ENCODE measurements at places on chromosomes 11 and 22.

- peaks cover 3% of the 10 kb centered on the region for H3K4me1 ChIP-seq
- H3K36me3 ChIP-seq = no peaks in the 10 kb centered on the region
- H3K27ac ChIP-seq = no peak overlapping the region
- H3K27me3 ChIP-seq = no peaks in the 10 kb centered on the region
- H3K4me3 ChIP-seq = no peak overlapping the region
These were observed 44.4 kb upstream of the CLDN5 start for GRCh38 chr22:19568337-19569275.

DNA sequence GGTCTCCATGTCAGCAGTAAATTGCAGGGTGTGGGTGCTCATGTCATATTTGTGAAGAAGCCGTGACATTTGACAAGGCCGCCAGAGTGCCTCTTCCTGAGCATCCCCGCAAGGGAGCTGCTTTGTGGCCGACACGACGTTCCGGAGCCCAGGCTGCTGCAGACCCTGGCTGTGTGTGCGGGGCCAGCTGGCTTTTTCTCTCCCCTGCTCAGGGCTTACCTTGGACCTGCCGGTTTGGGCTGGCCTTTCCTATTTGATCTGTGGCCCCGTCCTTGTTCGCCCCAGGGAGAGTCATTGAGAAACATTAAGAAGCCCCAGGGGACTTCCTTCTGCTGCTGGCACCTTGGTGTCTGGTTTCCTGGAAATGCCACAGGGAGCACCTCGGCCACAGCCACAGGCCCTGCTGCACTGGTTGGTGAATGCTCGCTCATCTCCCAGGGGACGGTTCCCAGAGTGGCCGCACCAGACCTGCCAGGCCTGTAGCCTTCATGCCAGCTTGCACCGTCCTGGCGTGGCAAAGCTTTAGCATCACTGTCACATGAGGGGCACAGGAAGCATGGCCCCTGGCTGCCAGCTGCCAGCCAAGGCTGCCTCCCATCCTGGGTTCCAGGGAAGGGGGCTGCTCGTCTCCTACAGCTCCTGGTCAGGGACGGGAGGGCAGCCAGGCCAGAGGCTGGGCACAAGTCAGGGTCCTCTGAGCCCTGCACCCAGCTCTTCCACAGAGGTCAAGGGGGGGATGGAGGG is 5.4 kb downstream of the GRK2 start:
- peaks cover 68% of the 10 kb centered on the region for H3K36me3 ChIP-seq
- H3K4me1 ChIP-seq = peaks cover 81% of the 10 kb centered on the region
- peak overlapping the region; percentile 98 for H3K4me3 ChIP-seq
- peak overlapping the region; percentile 100 for H3K27ac ChIP-seq
- peak; percentile 87 for DNase-seq

- no peak overlapping the region for H3K4me3 ChIP-seq
- no peak overlapping the region for H3K27ac ChIP-seq
These were observed 3.9 kb upstream of the TRIM34 start for GRCh38 chr11:5620651-5621521.

DNA sequence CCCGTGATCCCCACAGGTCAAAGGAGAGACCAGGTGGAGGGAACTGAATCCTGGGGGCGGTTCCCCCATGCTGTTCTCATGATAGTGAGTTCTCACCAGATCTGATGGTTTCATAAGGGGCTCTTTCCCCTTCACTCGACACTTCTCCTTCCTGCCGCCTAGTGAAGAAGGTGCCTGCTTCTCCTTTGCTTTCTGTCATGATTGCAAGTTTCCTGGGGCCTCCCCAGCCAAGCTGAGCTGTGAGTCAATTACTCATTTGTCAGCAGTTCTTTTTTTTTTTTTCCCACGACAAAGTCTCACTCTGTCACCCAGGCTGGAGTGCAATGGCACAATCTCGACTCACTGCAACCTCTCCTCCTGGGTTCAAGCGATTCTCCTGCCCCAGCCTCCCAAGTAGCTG is 1530.4 kb downstream of the BRD1 start:
- H3K27me3 ChIP-seq = no peaks in the 10 kb centered on the region
- no peaks in the 10 kb centered on the region for H3K4me1 ChIP-seq
- no peak for DNase-seq
- no peaks in the 10 kb centered on the region for H3K36me3 ChIP-seq

- no peak overlapping the region for H3K4me3 ChIP-seq
- DNase-seq = peak; percentile 9
- H3K27me3 ChIP-seq = peaks cover 22% of the 10 kb centered on the region
- no peaks in the 10 kb centered on the region for H3K4me1 ChIP-seq
- H3K36me3 ChIP-seq = no peaks in the 10 kb centered on the region
These were observed 28.7 kb upstream of the MMP20 start for GRCh38 chr11:102653744-102654291.

- H3K27ac ChIP-seq = no peak overlapping the region
- no peak for DNase-seq
- no peak overlapping the region for H3K4me3 ChIP-seq
- H3K4me1 ChIP-seq = peaks cover 48% of the 10 kb centered on the region
These were observed 77.7 kb downstream of the ME3 start for GRCh38 chr11:86594746-86595145.

GRCh38 chr11:67366961-67367760 is 6.2 kb downstream of the CLCF1 start:
- peaks cover 61% of the 10 kb centered on the region for H3K4me1 ChIP-seq
- no peaks in the 10 kb centered on the region for H3K36me3 ChIP-seq
- H3K27me3 ChIP-seq = peaks cover 4% of the 10 kb centered on the region
- no peak overlapping the region for H3K4me3 ChIP-seq

DNA sequence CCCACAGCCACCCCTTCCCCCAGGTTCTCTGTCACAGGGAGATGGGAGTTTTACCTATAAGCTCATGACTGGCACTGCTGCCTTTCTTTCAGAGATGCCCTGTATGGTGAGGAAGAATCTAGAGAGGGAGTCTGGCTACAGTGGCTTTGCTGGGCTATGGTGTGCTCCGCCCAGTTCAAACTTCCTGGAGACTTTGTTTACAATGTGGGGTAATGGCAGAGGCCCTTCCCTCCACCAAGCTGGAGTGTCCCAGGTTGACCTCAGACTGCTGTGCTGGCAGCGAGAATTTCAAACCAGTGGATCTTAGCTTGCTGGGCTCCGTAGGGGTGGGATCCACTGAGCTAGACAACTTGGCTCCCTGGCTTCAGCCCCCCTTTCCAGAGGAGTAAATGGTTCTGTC is 143.5 kb downstream of the MSANTD4 start:
- no peak overlapping the region for H3K27ac ChIP-seq
- H3K36me3 ChIP-seq = no peaks in the 10 kb centered on the region
- peaks cover 9% of the 10 kb centered on the region for H3K27me3 ChIP-seq

DNA sequence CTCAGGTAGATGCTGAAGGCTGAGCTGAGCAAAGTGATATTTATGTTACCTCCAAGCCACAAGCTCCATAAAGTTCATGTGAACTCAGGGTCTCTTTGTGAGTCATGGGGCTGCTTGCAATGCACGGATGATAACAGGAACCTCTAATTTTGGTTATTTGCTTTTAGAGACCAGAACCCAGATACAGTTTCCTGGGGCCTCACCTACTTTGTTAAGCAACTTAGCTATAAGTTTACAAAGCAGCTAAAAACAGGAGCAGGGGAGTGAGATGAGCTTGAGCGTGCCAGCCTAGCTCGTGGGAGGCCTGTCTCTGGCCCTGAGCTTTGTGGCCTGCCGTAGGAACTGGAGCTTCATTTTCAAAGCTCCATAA is 29.2 kb downstream of the SREBF2 start:
- peak overlapping the region; percentile 99 for H3K27ac ChIP-seq
- peak overlapping the region; percentile 66 for H3K4me3 ChIP-seq
- no peaks in the 10 kb centered on the region for H3K27me3 ChIP-seq
- peaks cover 78% of the 10 kb centered on the region for H3K4me1 ChIP-seq
- peak; percentile 74 for DNase-seq

DNA sequence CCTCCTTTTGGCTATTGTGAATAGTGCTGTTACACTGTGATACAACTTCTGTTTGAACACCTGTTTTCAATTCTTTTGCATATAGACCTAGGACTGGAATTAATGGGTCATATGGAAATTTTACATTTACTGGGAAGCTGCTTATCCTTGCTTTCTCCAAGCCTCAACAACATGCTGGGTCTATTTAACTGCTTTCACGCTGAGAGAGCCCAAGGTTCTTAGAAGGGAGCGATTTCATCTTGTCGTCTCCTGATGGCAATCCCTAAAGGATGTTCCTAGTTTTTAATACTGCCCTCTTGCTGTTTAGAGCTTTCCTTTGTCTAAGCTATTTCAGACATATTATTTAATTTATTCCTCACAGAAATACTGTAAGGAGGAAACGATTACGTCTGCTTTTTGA is 15.5 kb downstream of the IRAG1 start:
- H3K4me3 ChIP-seq = no peak overlapping the region
- H3K36me3 ChIP-seq = no peaks in the 10 kb centered on the region
- peaks cover 5% of the 10 kb centered on the region for H3K4me1 ChIP-seq
- no peak overlapping the region for H3K27ac ChIP-seq

- H3K4me3 ChIP-seq = peak overlapping the region; percentile 40
- no peaks in the 10 kb centered on the region for H3K27me3 ChIP-seq
- peaks cover 87% of the 10 kb centered on the region for H3K4me1 ChIP-seq
- H3K36me3 ChIP-seq = peaks cover 56% of the 10 kb centered on the region
- peak overlapping the region; percentile 98 for H3K27ac ChIP-seq
These were observed 6.1 kb downstream of the MYH9 start for GRCh38 chr22:36381513-36382128.

DNA sequence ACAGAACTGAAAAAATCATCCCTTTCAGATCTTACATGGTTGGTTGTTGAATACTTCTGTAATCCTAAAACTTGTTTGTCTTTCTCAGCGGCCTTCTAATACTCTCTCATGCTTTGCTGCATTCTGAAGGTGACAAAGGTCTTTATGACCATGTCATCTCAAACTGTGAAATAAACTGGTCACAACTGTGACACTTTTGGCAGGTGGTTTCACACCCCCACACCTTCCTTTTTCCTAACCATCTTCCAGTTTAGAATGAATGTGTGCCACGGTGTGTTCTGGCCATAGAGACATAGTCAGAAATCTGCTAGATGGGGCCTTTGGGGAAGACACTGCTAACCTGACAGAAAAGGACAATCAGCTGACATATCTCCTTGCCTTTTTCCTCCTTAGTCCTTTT is 14.7 kb upstream of the RFPL3 start:
- no peaks in the 10 kb centered on the region for H3K4me1 ChIP-seq
- H3K36me3 ChIP-seq = no peaks in the 10 kb centered on the region
- H3K27ac ChIP-seq = no peak overlapping the region
- DNase-seq = no peak
- H3K27me3 ChIP-seq = peaks cover 29% of the 10 kb centered on the region
- no peak overlapping the region for H3K4me3 ChIP-seq

DNA sequence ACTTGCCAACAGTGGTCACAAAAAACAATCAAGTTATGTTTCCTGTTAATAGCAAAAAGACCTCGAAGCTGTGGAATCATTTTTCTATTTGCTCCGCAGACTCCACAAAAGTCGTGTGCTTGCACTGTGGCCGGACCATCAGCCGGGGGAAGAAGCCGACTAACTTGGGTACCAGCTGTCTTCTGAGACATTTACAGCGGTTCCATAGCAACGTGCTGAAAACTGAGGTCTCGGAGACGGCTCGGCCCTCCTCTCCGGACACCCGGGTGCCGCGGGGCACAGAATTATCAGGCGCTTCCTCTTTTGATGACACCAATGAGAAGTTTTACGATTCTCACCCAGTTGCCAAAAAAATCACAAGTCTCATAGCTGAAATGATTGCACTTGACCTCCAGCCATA is 31.6 kb downstream of the ZBED4 start:
- H3K4me3 ChIP-seq = no peak overlapping the region
- H3K4me1 ChIP-seq = peaks cover 20% of the 10 kb centered on the region
- DNase-seq = peak; percentile 3
- peaks cover 45% of the 10 kb centered on the region for H3K36me3 ChIP-seq
- no peak overlapping the region for H3K27ac ChIP-seq

DNA sequence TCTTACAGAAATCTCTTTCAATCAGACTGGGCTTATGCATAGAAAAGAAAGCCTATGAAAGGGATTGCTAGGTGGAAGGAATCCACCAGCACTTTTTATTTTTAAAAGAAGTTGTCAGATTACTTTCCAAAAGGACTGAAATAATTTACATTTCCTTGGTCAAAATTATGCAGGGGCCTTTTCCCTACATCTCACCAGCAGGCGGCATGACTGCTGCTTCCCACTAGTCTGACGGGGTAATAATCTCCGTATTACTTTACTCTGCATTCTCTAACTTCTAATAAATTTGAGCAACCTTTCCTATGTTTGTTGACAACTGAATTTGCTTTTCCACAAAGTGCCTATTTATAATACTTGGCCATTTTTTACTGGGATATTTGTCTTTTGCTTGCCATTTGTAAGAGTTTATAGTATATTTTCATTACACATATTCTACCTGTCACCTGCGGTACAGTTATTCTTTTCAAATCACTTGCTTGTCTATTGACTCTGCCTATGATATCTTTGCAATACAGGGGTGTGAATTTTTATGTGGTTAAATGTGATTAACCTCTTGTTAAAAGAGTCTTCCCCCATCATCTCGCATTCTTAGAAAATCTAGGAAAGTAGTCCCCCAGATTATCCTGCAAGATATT is 51.9 kb upstream of the USP47 start:
- no peak overlapping the region for H3K27ac ChIP-seq
- DNase-seq = peak; percentile 23
- H3K4me3 ChIP-seq = no peak overlapping the region
- H3K27me3 ChIP-seq = peaks cover 6% of the 10 kb centered on the region

DNA sequence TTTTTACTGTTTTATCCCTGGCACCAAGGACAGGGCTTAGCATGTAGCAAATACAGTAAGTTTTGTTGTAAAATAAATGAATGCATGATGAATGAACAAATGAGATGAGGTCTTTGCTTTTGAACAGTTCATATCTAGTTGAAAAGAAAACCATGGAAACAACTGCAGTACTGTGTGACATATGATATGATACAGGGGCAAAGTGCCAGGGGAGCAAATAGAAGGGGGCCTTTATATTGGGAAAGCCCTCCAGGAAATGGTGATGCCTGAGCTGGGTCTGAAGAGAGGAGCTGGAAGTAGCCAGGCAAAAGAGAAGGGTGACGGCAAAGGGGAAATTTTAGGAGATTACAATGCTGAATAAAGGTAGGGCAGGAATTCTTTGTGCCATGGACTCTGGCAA is 63.8 kb upstream of the UCP3 start:
- H3K27me3 ChIP-seq = no peaks in the 10 kb centered on the region
- no peak overlapping the region for H3K4me3 ChIP-seq
- DNase-seq = no peak
- H3K36me3 ChIP-seq = peaks cover 36% of the 10 kb centered on the region
- H3K4me1 ChIP-seq = peaks cover 8% of the 10 kb centered on the region
